ENCODE measurements at places on chromosomes 4 and X.

GRCh38 chr4:1382776-1383727, 23.2 kb downstream of the NKX1-1 start:
- DNase-seq, result no peak

GRCh38 chr4:182916483-182917181, 554 bp downstream of the DCTD start:
- peak; percentile 25 for DNase-seq

DNA sequence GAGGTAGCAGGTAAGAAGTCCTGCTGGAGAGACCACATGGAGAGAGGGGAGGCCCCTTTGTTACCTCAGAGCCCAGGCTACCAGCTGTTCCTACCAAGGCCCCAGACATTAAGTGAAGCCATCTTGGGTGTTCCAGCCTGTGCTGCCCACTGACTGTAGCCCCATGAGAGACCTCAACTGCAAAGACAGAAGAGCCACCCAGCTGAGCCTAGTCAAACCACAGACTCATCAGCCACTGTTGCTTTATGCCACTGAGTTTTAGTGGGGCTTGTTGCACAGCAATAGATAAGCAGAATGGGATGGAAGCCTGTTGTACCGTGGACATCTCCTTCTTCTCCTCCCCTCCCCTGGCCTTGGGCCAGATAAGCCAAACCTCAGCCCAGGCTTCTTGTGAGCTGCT, 83.9 kb downstream of the ADRA2C start:
- DNase-seq, result no peak

DNA sequence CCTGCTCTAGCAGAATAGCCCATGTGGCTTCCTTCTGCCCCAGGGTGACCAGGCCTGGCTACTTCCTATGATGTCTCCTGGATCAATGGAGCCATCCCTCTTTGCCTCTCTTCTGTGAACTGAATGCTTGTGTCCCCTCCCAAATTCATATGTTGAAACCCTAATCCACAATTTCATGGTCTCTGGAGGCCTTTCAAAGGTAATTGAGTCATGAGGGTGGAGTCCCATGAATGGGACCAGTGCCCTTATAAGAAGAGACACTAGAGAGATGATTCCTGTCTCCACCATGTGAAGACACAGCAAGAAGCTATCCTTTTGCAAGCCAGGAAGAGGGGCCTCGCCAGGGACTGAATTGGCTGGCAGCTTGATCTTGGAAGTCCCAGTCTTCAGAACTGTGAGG, 18.4 kb downstream of the CCKAR start:
- DNase-seq, result no peak

DNA sequence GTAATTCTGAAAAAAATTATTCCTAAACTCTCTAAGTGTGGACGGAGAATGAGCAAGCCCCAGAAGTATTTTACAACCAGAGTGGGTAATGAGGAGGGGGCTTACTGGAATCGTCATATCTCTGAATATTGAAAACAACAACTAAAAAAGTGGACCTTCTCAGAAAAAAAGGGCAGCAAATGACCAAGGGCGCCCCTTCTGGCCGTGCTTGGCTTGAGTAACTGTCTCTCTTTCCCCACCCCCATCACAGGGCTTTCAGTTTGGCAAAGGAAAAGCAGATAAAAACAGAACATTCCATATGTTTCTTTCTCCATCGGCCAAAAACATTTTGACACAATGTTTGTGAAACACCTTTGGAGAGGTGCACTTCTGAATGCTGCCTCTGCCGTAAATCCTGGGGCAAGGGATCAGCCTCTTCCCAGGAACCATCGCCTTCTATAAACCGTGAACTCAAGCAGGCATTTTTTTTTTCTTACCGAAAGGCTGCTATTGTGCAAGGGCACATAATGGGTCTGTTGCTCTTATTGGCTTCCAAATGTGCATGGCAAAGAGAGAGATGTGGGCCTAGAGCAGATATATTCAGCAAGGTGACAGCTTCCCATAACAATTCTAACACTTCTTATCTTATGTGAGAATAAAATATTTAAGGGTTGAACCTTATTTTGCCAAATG, 115.4 kb downstream of the PARM1 start:
- no peak for DNase-seq

All from activated CD4-positive, alpha-beta T cell treated with anti-CD3 and anti-CD28 coated beads, Interleukin-2, amount 50 U/mL, for 16 hours (primary cell).